ENCODE measurements at places on chromosomes 16 and 17.
A peak's percentile ranks its signal among the peaks of the same experiment; 100 is the strongest.

- DNase-seq: no peak
These were observed 674.7 kb upstream of the SALL1 start for GRCh38 chr16:51825779-51826178.

- DNase-seq: no peak
These were observed 11.0 kb upstream of the WIPI1 start for GRCh38 chr17:68468334-68468733.

GRCh38 chr17:59796785-59797205 lies 89.3 kb downstream of the VMP1 start:
- no peak for DNase-seq

DNA sequence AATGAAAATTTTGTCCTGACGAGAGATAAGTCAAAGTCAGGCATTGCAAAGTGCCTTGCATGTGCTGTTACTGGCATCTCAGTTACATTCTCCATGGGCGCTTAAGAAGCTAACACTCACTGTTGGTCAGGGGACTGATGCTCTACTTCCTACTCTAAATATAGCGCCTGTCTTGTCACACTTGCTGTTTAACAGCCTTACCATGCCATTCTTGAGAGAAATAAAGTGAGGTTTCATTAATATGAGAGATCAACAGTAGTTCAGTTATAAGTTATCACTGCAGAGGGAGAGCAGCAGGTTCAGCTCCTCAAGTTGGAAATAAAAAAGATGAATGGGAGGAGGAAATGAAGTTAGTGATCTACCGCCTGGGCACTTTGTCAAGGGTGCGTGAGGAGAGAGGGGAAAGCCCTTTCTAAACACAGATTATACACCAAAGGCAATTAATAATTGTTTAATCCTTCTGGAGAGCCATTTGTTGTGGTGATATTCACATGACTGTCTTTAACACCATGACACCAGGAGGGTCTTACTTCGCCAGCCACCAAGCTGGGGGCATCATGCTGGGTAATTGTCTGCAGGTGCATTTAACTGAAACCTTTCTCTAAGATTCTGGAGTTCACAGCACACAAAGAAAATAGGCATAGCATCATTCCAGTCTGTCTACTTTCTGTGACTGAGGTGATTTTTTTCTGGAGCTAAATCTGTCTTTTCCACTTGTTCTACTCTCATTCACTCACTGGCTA lies 568.7 kb upstream of the HSBP1 start:
- no peak for DNase-seq

- peak; percentile 46 for DNase-seq
These were observed 8.8 kb downstream of the CDK5R1 start for GRCh38 chr17:32495359-32496231.

DNA sequence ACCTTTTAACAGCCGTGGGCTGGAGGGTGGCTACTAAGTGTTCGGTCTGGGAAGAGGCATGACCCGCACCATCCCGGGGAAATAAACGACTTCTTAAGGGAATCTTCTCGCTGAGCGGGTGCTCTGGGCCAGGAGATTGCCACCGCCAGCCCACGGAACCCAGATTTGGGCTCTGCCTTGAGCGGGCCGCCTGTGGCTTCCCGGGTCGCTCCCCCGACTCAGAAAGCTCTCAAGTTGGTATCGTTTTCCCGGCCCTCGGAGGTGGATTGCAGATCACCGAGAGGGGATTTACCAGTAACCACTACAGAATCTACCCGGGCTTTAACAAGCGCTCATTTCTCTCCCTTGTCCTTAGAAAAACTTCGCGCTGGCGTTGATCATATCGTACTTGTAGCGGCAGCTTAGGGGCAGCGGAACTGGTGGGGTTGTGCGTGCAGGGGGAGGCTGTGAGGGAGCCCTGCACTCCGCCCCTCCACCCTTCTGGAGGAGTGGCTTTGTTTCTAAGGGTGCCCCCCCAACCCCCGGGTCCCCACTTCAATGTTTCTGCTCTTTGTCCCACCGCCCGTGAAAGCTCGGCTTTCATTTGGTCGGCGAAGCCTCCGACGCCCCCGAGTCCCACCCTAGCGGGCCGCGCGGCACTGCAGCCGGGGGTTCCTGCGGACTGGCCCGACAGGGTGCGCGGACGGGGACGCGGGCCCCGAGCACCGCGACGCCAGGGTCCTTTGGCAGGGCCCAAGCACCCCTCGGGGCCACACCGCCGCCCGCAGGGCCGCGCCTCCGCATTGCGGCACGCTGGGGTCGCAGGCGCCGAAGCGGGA lies 3.6 kb upstream of the CBX4 start:
- DNase-seq: no peak

DNA sequence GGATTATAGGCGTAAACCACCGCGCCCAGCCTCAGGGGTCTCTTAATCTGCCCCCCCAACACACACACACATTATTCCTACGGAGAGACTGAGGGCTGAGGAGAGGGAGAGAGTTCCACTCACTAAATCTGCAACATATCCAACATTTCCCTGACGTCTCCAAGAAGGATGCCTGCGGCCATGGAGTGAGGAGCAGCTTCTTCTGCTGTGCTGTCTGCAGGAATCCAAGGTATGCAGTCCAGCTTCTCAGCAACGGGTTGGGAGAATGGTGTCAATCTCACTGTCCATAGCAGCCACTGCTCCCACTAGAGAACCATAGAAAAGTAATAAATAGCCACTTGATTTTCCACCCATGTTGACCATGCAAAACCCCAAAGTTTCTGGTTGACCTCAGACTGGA lies 5.1 kb upstream of the PLXDC1 start:
- no peak for DNase-seq

DNA sequence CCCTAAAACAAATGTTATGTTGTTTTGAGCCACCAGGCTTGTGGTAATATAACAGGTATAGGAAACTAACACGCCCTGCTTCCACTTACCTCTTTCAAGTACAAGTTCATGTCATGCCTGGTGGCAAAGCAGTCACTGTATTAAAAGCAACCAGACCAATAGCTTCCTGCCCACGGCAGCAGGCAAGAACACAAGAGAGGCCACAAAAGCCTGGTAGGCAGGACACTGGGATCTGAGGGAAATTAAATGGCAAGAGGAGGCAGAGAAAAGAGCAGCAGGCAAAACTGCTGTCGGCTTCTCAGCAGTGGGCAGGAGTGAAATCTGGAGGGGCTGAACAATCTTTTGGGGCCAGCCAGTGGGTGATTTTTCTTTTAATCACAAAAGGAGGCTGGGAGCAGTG lies 2.2 kb downstream of the CYTH1 start:
- DNase-seq: no peak

DNA sequence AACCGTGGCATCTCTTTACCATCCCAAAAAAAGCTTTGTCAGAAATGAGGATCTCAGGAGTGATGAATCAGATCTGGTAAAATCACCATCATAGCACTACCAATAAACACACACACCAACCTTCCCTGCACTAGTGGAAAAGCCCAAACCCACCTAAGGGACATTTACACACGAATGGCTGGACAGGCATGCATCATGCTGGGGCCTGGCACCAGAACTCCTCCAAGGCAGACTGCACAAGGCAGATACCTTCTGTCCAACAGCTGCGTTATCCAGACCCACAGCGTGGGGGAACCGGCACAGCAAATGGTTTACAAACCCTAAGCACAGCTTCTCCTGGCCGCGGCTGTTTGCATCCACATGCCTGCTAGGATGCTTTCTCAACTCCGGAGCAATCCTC lies 2.8 kb downstream of the ASIC2 start:
- no peak for DNase-seq

DNA sequence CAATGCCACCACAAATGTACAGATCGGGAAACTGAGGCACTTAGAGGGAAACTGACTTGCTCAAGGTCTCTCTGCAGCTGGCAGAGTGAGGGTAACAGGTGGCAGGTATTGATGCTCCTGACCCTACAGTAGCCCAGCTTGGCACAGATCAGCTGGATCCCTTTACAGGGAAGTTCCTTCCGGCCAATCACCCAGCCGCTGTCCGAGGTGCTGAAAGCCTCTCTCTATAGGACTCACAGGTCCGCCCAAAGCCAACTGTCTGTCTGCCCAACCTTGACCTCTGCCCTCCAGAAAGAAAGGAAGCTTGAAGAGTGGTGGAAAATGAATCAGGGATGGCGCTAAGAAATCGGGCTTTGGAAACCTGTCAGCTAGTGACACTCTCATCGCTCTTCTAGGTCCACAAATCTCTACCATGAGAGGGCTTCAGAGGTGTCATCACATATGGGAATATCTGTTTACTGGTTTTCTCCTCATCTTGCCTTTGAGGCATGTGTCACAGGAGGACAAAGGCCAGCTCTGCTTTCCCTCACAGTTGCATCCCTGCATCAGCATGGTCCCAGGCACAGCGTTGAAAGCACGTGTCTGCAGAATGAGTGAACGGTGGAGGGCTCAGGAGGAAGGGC lies 246.2 kb downstream of the KATNIP start:
- DNase-seq: peak; percentile 11

- peak; percentile 77 for DNase-seq
These were observed 400 bp downstream of the HCFC1R1 start for GRCh38 chr16:3023415-3023668.

Measured in AG10803 (cell line).